ENCODE measurements at places on chromosomes 4 and X.

- DNase-seq: no peak
Measured at GRCh38 chr4:23105759-23106370, 413.1 kb downstream of the GBA3 start.

GRCh38 chrX:38804432-38804681 lies 3.1 kb downstream of the MID1IP1 start:
- no peak for DNase-seq

DNA sequence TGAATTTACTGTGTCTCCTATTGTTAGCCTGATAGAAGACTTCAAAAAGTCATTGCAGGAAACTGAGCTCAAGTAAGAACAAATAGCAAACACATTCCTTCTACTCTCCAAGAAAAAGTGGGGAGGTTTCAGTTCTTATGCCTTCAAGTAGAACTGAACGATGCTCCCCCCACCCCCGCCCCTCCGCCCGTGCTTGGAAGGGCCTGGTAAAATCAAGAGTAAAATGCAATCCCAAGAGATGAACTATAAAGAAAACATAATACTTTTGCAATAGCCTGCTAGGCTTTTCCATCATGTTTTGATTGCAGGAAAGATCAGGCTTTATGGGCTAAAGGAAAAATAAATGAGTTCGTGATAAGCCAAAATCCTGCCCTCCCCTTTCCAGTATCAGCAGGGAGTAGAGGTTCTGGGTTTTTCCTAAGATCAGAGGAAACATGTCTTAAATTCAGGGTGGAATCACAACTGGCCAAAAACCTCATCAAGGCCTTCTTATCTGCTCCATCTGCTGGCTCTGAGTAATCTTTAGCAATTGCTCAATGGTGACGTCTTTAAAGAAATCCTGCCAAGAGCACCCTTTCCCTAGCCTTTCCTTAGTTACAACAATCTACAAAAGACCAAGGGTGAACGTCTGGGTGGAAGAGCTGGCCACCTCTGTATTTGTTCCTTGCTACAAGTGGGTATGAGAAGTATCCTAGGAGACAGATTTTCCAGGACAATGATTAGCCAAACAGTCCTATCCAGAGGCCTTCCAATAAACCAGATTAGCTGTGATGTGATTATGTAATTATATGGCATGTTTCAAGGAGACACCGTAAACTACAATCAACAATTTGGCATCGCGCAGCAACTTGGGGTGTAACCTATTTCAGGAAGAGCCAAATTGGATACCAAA lies 66.3 kb upstream of the FAM9C start:
- DNase-seq: no peak

- DNase-seq: no peak
Measured at GRCh38 chrX:40064055-40064597, 33.6 kb downstream of the BCOR start.

- no peak for DNase-seq
Measured at GRCh38 chrX:31893525-31893924, 821.7 kb upstream of the FTHL17 start.

DNA sequence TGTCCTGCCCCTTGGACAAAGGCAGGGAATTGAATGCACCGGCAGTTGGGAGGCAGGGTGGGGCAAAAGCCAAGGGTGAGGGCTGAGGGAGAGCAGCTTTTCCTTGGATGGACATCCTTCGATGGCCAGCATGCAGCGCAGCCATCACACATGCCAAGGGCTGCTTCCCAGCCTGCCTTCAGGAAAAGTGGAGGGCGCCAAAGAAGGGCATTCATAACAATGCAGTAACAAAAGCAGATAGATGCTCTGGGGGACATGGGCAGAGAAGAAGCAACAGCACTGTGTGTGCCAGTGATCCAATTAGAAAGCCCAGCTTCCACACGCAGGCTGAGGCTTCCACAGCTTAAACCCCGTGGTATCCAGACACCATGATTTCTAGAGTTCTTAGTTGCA lies 71.5 kb downstream of the TSPAN5 start:
- no peak for DNase-seq

DNA sequence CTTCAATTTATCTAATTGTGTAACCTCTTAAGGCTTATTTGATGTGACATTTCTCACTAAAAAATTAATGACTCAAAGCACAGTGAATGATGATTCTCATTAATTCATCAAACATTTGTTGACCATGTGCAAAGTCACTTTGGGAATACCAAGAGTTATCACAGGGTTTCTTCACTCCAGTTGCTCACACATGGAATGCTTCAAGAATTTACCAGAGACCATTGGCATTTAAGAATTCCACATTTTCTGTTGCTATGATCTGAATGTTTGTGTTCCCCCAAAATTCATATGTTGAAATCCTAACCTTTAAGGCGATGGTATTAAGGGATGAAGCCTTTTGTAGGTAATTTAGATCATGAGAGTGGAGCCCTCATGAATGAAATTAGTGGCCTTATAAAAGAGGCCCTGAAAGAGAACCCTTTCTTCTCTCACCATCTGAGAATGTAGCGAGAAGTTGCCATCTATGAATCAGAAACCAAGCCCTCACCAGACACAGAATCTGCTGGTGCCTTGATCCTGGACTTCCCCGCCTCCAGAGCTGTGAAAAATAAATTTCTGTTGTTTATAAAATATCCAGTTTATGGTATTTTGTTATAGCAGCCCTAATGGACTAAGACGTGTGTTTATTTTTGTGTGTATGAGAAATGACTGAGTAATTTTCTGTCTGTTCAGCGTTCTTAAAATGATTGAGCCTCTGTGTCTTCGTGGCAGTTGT lies 16.4 kb upstream of the SRPX start:
- no peak for DNase-seq
